Activated CD4-positive, alpha-beta T cell treated with anti-CD3 and anti-CD28 coated beads, Interleukin-2, amount 50 U/mL, for 24 hours (primary cell): ENCODE measurements at places on chromosomes 1 and 21.

DNA sequence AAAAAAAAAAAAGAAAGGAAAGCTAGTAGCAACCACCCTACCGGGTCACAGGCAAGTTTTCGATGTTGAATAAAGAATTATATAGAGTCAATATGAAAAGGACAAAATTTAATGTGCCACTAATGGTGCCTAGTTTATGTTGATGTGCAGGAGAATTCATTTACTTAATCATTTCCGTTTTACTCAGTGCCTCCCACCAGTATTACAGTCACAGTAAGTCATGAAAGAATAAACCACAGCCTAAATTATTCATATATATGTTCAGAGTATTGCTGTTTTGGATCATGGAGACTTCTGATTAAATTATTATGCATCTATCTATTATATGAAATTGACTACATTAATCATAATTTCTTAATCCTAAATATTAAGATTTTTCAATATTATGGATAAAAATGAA, 35.3 kb downstream of the FNBP1L start:
- no peak for DNase-seq

DNA sequence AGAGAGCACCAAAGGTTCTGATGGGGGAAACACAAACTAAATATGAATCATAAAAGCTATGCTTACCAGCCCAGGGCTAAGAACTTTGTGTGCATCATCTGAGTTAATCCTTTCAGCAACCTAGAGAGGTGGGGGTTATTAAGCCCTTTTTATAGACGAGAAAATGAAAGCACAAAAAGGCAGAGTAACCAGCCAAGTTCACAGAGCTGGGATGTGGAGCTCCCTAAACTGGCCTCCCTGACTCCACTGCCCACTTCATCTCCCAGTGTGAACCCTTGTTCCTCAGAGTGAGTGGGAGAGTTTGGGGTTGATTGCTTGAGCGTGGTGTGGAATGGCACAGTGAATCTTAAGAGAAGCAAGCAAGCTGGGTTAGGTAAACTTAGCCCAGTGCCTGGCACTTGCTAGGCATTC, 10.8 kb upstream of the BCAR3 start:
- no peak for DNase-seq

GRCh38 chr1:77975907-77976306, 3.0 kb downstream of the FUBP1 start:
- DNase-seq = no peak

- no peak for DNase-seq
Measured at GRCh38 chr21:29074783-29075182, 1.3 kb upstream of the CCT8 start.

DNA sequence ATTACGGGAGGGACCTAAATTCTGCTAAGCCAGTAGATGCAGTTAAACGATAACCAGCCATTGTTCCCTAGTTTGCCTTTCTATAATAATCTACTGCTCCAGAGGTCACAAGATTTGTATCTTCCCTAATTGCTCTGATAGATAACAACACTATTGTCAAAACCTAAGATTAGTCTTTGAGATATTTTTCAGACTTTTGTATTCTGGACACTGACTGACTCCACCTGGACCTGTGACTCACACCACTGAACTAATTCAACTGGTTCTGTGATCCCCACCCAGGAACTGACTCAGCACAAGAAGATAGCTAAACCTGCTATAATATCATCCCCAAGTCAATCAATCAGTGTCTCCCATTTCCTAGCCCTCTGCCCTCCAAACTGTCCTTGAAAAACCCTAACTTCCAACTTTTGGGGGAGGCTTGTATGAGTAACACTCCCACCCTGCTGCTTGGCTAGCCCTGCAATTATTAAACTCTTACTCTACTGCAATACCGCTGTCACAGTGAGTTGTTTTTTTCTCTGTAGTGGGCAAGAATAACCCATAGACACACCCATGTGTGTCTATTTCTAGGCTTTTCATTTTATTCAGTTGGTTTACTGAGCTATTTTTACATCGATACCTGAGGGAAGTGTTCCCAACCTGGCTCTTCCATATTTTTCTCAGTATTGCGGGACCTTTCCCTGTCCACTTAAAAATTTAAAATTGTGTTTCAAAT, 11.2 kb downstream of the KIFAP3 start:
- no peak for DNase-seq

DNA sequence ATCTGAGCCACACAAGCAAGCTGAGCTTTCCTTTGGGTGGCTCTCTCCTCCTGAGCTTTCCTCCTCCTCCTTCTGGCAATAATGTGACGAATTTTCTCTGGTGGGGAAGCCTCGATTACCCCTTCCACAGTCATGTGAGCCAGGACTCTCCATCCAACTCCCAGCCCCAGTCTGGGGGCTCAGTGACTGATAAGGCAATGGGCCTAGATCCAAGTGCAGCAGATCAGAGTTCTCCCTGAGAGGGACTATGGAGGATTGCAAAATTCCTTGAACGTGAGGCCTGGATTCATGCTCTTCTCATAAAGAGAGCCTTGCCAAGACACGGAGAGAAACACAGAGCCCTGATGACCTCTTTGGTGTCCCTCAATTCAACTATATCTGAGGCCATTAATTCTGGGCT, 31.3 kb upstream of the TRIM67 start:
- DNase-seq = no peak

DNA sequence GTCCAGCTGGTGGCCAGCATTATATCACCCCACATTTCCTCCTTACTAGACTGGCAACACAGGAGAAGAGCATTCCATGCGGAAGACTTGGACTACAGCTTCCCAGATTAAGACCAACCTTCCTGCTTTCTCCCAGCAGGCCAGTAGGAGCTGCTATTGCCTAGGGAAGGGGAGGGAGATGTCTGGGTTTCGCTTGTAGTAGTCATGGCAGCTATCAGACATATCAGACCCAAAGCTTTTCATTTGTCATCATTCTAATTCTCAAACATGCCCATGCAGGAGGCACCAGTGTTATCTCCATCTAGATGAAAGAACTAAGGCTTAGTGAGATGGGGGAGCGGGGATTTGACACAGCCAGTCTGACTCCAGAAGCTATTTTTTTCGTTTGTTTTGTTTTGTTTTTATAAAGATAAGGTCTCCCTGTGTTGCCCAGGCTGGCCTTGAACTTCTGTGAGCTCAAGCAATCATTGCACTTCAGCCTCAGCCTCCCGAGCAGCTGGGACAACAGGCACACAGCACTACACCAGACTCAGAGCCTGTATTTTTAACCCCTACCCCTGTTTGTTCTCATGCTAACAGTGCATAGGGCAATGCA, 4.5 kb downstream of the PLA2G2A start:
- DNase-seq = no peak

- no peak for DNase-seq
Measured at GRCh38 chr1:24952413-24952841, 22.4 kb upstream of the RUNX3 start.

- DNase-seq = no peak
Measured at GRCh38 chr1:214075999-214076707, 88.4 kb downstream of the PROX1 start.

DNA sequence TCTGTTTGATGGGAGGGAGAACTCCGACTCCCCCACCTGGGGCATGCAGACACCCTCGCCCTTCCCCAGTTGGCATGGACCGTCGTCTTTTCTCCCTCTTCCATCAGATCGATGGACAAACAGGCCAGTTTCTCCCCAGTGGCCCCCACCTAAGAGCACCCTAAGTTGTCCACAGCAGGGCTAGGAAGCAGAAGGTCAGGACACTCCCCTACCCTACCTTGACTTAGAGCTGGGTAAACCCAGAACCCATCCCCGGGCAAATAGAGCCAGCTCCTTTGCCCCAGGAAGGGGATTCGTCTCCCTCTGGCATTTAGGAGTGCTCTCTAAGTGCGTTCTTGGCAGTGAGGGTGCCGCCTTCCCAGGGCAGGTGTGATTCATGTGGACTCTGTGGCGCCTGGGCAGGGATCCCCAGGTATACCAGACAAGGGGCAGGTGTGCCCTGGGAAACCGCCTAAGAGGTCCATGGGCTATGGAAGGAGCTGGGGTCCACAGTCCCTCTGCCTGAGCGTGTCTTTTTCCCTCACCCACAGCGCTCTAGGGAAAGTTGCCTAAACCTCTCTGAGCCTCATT, 2.7 kb upstream of the RUNX3 start:
- DNase-seq = no peak

GRCh38 chr1:20095564-20096434, 23.5 kb downstream of the PLA2G2D start:
- no peak for DNase-seq

DNA sequence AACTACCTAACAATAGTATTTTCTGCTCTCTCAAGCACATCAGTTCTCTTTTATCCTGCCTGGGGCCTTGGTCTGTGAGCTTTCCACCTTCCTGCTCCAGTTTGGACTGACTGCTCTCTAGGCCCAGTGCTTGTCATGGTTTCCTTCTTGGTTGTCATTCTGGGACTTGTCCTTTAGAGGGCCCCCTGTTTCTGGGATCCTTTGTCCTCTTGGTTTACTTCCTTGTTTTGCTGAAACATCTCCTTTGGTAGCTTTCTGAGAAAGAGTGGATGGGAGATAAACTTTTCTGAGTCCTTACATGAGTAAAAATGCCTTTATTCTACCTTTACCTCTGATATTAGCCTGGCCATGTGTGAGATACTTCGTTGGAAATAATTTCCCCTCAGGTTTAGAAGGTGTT, 4.7 kb downstream of the SLC1A7 start:
- DNase-seq = no peak

DNA sequence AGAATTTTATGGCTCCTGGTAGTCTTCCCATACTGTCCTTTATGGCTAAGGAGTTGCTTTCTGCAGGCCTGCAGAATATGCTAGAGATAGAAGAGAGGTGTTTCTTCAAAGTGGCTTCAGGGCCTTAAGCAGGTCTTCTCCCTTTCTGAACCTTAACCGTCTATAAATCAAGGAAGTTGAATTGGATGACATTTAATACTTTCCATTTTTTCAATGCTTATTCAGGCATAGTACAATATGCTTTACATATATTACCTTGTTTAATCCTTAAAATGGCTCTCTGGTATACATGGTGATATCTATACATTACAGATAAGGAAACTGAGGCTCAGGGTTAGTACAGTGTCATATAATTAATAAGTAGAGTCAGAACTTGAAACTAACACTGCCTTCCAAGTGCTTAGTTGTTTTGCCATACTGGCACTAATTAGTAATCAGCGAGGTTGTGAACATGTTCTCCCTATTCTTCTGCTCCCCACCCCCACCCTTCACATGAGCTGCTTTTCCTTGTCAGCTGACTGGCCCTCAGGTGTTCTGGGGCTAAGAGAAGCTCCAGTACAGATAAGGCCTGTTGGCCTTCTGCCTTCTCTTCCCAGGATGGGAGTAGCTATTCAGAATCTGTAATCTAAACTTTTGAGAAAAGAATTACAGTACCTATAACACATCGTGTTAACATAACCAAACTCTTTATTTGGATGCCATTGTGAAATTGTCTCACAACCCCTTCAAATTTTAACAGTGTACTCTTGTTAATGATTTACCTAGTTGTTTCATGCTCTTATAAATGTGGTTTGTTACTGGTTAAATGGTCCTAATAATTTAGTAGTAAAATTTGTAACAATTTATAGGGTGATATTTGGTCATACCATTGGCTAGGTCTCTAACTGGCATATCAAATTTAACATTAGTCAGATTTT, 13.6 kb downstream of the NFYC start:
- no peak for DNase-seq

DNA sequence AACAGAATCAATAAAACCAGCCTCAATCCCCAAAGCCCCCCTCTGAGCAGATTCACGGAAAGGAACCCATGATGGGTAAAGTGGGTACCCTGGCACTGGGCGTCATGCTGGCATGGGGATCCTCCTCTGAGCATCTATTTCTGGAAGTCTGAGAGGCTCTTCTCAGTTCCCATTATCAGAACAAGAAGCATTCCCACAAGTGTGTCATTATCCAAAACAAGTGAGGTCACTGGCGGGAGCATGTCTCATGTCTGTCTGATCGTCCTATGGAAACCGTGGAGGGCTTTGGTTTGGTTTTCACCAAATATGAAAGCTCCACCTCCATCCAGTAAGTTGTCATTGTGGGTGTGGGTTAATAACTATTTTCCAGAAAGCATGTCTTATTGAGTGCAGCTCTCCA, 70.7 kb downstream of the PGM1 start:
- DNase-seq = no peak

GRCh38 chr1:5898266-5898665, 94.0 kb downstream of the NPHP4 start:
- no peak for DNase-seq

- no peak for DNase-seq
Measured at GRCh38 chr1:188668083-188668482, 1809.6 kb downstream of the BRINP3 start.

- DNase-seq = no peak
Measured at GRCh38 chr1:59497616-59498015, 200.7 kb downstream of the FGGY start.

GRCh38 chr1:154831462-154831861, 38.6 kb downstream of the KCNN3 start:
- no peak for DNase-seq
